ENCODE measurements at places on chromosomes 1 and 21.
A peak's percentile ranks its signal among the peaks of the same experiment; 100 is the strongest.

GRCh38 chr1:41724248-41724647, 194.5 kb downstream of the HIVEP3 start:
- DNase-seq, result no peak

- no peak for DNase-seq
Observed at GRCh38 chr1:183241471-183241870, 55.4 kb downstream of the LAMC2 start.

- DNase-seq, result no peak
Observed at GRCh38 chr1:219746141-219746540, 133.2 kb upstream of the ZC3H11B start.

DNA sequence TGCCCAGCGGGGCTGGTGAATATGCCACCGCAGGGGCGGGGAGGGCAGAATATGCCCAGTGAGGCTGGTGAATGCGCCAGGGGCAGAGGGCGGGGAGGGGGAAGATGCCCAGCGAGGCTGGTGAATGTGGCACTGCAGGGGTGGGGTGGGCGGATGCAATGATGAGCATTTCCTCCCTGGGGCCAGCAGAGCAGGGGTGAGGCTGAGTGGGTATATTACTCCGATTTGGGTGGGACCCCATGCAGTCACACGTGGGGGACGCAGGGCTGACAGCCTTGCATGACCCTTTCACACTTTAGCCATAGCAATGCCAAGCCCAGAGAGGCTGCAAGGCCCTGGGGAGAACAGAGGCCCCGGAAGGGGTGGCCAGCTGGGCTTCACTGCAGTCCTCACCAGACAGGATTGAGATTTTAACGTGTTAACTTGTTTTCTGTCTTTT, 9.3 kb upstream of the SLX9 start:
- peak; percentile 57 for DNase-seq

DNA sequence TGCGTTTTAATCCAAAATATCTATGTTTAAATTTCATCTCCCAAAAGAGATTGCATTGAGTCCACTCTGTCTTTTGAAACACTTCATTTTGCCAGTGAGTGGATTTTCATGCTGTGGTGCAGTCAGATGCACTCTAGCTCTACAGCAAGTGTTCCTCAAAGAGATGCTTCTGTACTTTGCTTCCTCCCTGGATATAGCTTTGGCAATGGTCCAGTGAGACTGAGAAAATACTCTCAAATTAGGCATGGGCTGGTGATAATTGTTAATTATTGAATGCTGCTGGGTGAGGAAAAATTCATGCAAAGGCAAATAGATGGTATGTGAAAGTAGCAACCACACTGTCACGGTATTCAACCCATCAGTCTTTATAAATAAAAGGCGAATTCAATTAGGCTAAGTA, 396.9 kb downstream of the ADGRL2 start:
- DNase-seq, result no peak

GRCh38 chr1:244010191-244010590, 40.9 kb upstream of the ZBTB18 start:
- DNase-seq, result no peak

GRCh38 chr1:181779343-181779742, 282.2 kb downstream of the ZNF648 start:
- no peak for DNase-seq

DNA sequence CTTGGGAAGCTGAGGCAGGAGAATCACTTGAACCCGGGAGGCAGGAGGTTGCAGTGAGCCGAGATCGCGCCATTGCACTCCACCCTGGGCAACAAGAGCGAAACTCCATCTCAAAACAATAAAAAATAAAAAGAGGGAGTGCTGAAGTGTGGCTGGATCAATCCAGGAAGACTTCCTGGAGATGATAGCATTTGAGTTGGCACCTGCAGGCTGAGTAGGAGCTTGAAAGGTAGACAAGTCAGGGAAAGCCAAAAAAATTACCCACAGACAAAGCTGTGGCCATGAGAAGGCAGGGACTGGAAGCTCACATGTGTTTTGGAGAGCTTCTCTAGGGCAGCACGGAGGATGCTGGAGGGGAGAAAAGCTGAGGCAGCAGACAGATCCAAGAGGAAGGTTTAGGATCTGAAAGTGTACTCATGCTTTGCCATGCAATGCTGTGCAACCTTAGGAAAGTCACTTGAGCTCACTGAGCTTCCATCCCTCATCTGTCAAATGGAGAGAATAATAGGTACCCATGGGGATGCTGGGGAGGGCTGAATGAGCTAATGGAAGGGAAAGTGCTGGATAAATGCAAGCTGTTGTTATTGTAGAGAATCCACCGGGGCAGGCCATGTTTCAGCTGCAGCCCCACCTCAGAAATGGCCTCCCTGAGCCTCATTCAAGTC, 26.0 kb upstream of the SYNC start:
- no peak for DNase-seq

- DNase-seq, result no peak
Observed at GRCh38 chr21:35796844-35797243, 263.5 kb downstream of the SETD4 start.

GRCh38 chr1:58804853-58805565, 21.2 kb upstream of the JUN start:
- DNase-seq, result peak; percentile 10

DNA sequence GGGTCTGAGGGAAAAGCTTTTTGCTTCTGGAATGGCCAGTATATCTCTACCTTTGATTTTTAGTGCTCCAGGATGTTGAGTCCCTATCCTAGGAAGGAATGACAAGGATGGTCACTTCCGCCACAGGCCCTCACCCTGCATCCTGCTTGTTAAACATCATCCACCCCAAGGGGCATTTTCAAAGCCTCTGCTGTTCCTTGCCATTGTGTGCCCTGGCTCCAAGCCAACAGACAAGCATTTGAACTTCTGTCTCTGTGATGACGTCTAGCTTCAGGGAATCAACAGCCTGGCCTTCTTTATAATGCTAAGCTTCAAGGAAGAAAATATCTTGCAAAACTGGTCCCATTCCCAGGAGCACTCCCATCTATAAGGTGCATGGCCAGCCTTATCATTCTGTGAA, 12.3 kb upstream of the JAM2 start:
- DNase-seq, result no peak

GRCh38 chr1:225652729-225653462, at the start of gene ENAH:
Gene ENAH, minus strand, starts transcription at chr1:225653123. Its CDS starts 433 bp downstream, at chr1:225652690.
- DNase-seq, result peak; percentile 15

DNA sequence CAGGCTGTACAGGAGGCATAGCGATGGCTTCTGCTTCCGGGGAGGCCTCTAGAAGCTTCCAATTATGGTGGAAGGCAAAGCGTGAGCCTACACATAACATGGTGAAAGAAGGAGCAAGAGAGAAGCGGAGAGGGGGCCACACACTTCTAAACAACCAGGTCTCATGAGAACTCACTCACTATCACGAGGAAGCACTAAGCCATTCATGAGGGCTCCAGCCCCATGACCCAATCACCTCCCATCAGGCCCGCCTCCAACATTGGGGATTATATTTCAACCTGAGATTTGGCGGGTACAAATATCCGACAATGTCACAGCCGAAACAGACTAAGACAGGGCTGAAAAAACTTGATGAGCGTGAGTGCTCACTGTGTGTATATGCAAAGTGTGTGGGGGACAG, 89.3 kb upstream of the CNIH3 start:
- DNase-seq, result no peak

DNA sequence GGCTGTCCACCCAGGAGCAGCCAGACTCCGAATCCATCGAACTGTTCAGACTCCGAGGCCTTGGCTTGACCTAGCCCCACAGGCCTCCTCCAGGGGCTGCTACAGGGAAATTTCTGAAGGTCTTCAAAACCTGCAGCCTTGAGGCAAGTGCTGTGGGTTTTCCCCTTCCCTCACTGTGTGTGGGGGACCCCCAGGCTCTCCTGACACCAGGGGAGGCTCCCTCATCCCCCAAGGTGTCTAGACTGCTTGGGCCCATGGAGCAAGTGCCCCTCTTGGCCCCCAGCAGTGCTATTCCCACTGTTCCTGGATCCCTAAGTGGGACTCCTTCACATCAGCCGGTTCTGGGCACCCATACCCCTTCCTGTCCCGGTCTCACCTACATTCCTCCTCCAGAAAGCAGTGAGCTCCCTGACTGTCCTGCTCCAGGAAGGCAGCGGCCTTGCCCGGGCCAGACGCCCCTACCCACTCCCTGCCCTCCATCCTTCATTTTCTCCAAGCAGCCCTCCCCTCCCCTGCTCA, 814 bp downstream of the PAQR7 start:
- DNase-seq, result no peak

GRCh38 chr1:153626904-153627714, at the start of gene S100A13:
Gene S100A13, minus strand, starts transcription at chr1:153627505. Its CDS starts 1,033 bp downstream, at chr1:153626472.
- DNase-seq, result peak; percentile 46

All from GM06990 (cell line).